ENCODE measurements at places on chromosomes 2 and 18.

DNA sequence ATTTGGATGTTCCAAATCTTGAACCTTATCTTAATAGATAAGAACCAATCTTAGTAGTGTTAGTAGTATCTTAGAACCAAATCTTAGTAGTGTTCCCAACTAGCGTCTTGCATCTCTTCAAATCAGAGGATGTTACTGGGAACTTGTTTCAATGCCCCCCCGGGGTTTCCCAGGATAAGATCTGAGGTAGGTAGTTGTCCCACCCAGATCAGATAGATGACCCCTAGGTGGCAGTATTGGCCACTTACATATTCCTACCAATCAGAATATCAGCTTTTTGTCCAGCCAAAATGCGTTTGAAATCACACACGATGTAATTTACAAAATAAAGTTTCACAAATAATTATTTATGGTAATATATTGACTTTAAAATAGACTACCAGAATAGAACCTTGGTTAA lies 314.8 kb downstream of the MBD2 start:
- DNase-seq = peak; percentile 35

GRCh38 chr2:219902891-219903552 lies 275.6 kb downstream of the SLC4A3 start:
- no peak for DNase-seq

- DNase-seq = no peak
Observed at GRCh38 chr2:46197672-46198071, 99.5 kb upstream of the EPAS1 start.

- peak; percentile 64 for DNase-seq
Observed at GRCh38 chr2:230582851-230583283, 129.8 kb upstream of the CAB39 start.

- no peak for DNase-seq
Observed at GRCh38 chr18:78571831-78572347, 407.7 kb upstream of the SALL3 start.

GRCh38 chr2:182415771-182416170 lies 11.1 kb downstream of the PDE1A start:
- no peak for DNase-seq

DNA sequence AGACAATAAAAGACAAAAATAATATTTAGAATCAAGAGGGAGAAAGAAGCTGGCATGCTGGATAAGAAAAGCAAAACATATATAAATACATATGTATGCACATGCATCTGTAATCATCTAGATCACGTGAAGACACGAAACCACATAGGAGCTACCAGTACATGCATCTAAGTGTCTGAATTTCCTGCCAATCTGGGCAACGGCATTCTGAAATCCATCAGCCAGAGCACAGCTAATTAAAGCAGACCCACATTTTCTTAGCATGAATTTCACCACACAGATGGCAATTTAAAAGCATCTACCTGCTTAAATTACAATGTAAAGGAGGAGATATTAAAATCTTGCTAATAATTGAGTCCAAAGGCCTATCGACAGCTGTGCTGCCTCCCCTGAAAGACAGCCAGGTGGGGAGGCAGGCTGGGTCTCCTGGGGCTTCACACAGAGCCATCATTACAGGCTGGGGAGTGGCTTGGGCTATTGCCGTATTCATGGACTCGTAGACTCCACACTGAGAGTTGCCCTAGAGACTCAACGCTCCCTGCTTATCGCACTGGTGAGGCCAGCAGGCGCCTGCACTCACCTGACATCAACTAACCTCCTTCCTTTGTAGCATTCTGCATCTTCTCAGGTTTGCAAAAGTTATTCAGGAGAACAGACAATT lies 272.5 kb upstream of the PXDN start:
- DNase-seq = no peak

DNA sequence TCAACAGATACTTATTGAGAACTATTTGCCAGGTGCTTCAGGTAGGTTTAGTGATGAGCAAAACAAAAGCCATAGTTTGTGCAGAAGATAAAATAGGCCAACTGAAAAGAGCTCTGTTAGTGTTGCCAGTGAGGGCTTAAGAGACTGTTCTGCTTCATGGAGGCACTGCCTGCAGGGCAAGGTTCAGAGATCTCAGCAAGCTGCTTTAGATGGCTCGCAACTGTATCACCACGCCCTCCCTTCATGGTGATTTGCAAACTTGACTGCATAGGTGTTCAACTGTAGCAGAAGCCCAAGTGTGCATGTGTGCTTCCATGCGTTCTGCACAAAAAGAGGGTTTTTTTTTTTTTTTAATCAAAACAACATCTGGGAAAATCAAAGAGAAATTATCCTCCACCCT lies 84.5 kb downstream of the RAPH1 start:
- no peak for DNase-seq

DNA sequence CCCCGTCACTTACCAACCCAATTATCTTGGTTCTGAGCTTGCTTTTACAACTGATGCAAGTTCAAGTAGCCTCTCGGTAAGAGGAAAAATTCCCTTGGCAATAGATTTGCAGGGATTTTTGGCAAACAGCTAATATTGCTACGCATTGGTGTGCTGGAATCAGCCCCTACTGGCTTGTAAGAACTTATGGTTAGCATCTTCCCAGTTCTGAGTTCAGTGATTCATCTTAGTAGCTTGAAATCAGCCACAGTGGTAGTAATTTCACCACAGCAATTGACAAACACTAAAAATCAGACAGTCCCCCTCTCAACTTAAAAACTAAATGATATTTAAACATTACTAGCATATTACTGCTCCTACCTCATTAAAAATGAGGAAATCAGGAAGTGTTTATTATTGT lies 5.9 kb upstream of the RAX start:
- no peak for DNase-seq

GRCh38 chr18:29494371-29494770 lies 1317.4 kb upstream of the CDH2 start:
- DNase-seq = no peak

- DNase-seq = no peak
Observed at GRCh38 chr2:82428251-82428650, 2030.8 kb downstream of the SUCLG1 start.

DNA sequence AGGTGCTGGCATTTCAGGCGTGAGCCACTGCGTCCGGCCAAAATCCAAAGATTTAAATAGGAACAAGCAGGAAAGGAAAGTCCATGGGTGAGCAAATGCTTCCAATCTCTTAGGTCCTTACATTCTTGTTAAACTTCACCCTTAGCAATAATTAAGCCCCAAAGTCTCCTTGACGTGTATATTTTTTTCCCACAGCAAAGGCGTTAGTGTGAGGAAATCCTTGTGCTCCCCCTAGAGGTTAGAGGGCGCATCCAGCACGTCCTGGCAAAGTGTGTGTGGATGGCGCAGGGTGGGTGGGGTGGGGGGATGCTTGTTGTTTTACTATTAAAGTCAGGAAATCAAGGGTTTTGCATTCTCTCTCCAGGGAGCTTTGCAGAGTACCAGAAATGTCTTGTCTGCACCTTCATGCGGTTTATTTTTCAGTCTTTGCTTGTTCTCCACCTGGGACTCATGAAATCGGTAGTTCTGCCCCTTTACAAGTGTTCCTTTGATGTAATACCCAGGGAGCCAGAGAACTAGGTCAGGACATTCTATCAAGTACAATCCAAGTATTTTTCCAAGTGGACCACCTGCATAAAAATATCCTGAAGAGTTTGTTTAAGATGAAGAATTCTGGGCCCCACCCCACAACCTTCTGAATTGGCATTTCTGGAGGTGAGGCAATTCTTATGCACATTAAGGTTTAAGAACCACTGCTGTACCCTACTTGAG lies 22.2 kb upstream of the ITSN2 start:
- DNase-seq = peak; percentile 53

DNA sequence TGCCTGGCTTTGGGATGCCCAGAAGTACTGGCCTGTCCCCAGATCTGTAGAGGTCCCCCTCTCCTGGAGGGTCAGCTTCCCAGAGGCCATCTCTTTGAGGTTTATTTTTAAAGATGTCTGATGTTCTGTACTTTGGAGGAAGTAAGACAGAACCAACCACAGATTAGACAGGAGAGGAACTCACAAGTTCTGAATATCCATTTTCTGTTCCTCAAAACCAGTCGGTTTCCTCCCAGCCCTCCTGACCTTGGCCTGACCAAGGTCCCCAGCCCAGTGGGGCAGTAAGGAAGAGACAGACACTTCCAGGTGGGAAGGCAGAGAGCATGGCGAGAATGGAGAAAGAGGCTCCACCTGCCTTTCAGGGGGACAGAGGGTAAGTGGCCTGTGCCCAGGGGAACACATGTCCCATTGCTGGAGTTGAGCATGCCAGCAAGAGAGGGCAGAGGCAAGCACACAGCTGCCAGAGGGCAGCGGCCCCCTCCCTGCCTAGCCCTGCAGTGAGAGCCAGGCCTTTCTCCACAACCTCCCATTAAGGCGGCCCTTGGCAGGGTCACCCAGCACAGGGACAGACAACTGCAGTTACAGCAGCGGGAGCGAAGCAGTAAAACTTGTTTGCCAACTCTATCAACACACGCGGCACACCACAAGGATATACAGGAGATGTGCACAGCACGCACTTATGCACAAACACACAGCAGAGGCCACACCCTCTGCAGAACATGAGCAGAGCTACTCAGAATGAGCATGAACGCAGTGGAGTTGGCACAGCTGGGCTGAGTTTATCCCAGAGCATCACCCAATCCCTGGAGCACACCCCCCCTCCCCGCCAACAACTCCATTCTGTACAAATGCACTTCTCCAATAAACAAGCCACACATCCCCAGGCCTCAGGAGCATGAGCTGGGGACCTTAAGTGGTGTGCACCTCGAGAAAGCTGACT lies 18.5 kb upstream of the SEMA4C start:
- no peak for DNase-seq

GRCh38 chr2:233408366-233409285 lies 54.3 kb downstream of the DGKD start:
- no peak for DNase-seq

DNA sequence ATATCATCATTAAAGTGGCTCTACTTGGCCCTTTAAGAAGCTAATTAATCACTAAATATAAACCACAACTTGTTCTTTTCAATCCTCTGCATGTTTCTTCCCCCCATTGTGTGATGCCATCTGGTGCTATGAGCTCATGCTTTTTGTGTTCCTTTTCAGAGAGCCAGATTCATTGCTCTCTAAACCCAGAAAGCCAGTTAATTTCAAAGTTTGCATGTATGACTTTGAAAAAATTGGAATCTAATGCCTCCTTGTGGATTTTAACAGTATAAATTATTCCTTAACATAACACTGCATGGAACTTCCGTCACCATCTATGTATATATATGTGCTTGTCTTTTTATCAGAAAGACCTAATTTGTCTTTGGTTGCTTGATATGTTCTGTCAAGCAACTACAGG lies 31.1 kb downstream of the TMEM178A start:
- peak; percentile 74 for DNase-seq

DNA sequence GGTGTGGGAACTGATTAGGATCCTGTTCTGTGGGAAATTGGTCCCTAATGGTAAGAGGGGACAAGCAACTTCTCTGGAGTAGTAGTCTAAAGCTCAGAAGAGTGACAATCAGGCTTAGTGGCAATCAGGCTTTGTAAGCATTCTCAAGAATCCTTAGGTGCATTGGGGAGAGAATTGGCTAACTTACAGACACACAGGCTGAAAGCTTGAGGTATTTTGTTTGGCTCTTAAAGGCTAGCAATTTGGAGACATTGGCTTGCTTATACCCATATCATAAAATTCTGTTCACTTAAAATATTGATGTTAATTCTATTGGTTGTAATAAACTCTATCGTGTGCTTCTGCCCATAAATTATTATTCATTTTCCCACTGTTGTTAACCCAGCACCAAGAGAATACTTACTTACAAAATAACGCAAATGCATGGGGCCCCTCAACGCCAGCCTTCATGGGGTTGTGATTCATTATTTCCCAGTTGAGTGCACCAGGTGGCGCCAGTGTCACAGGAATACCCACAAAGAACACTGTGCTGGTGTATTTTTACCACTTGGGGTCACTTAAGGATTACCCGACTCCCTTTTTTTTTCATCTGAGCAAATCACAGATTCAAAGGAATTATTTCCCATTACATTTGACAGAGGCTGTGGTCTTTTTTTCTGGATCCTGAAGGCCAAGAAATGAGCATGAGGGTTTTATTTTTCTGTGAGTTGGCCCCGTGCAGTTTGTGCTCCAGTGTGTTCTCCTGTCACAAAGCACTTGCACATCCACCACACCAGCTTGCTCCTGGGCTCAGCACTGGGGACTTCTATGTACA lies 45.5 kb downstream of the DDX1 start:
- DNase-seq = peak; percentile 73

DNA sequence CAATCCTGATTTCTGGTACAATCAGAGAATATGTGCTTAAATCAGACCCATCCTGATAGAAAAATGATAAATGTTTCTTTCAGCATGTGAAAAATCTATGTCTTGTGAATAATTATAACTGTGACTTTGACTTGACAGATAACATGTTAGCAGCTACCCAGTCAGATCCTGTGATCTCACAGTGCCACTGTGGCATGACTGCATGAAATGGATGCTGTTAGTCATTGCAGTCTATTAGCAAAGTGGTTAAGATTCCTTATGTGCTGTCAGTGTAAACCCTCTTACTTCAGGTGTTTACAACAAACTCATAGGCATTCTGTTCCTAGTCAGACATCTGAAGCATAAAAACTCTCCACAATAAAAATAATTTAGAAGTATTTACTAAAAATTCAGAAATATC lies 244.6 kb upstream of the RND3 start:
- peak; percentile 47 for DNase-seq

DNA sequence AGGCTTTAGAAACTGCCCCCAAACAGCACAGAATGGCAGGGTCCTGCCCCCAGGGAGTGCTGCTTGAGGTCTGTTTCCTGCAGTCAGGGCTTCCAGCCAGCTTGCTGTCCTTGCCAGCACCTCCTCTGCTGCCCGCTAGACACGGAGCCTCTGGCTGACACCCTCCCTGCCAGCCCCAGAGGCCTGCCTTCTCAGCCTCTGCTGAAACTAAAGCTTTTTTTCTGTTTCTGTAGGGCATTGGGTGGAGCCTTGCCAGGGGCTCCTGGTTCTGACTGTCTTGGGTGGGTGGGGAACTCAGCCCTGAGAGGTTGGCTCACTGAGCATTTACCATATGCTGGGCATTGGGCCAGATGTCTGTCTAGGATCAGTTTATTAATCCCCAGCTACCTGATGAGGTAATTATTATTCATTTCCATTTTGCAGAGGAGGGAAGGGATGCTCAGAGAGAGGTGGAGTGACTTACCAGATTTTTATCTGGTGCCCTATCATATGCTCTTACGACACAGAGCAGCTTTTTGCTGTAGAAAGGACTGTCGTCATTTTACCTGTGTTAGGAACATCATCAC lies 35.4 kb downstream of the INPP4A start:
- no peak for DNase-seq

DNA sequence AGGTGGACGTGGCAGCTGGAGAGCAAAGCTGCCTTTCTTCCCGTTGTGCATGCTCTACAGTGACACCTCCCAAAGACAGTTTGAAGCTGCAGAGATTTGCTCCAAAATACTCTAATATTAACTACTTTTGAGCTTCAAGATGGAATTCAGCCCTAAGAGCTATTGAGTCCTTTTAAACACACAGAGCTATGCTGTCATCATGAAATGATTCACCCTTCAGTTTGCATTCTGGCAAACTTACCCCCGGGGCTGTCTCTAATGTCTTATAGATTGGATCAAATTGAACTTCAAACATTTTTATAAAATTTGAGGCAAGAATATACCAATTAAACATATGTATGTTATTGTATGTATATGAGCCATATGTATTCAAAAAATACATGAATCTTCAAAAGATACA lies 110.7 kb upstream of the EFEMP1 start:
- DNase-seq = no peak
